T-helper 17 cell (primary cell): ENCODE measurements at places on chromosomes 5 and 9.

DNA sequence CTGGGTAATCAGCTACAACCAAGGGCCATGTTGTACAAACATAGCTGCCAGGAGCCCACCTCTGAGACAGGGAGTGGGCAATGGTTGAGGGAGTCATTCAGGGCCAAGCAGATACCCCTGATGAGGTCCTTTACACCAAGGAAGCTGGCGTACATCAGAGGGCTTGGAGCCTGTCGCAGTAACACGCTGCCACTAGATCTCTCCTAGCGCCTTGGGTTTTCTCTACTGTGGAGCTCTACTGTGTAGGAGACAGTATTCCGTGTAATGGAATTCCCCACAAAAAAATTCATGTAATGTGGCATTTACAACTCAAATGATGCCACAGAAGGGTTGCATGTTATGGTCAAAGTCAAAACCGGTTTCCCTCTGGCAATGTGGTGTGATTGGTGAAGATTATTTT is 41.4 kb upstream of the CRB2 start:
- no peak for DNase-seq

- DNase-seq, result no peak
These were observed 175.1 kb upstream of the DAB2 start for GRCh38 chr5:39599721-39600431.

DNA sequence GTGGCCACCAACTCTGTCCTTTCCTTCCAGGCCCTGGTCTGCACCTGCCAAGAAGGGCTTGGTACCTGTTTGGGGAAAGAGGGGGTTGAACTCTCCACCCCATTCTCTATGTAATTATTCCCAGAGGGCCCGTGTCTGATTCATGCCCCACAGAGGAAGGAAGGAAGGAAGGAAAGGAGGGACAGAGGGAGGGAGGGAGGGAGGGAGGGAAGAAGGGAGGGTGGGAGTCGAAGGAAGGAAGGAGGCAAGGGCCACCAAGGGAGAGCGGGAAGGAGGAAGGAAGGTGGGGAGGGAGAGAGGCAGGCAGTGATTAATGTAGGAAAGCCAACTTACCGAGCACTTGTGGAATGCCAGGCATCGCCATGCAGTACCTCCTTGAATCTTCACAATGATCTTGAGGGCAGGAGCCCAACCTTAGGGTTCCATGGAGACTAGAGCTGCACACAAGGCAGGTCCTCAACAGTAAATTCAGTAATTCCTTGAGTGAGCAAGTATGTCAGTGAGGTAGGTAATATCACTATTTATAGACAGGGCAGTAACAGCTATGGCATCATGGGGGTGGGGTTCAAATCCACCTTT is 75.8 kb downstream of the FGF18 start:
- no peak for DNase-seq

DNA sequence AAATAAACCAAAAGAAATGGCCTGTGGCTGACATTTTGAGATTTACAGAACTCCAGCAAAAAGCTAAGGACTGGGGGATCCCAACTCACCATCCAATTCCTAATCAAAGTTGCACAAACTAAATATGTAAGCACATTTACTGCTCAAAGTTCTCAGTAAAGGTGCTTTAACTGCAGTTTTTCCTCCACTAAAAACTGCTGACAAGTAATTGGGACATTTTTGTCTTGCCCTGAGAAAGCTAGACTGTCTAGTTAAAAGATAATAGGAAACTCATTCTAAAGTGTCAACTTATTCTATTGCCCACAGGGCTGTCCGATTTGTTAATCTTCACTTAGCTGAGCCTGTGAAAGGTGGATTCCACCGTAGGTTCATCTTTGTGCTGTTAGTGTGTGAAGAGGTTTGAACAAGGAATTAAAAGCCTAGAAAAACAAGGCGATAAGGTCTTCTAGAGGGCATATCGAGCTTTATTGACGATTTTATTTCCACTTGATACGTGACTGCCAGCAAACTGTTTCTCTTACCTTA is 1.0 kb downstream of the DOCK8 start:
- DNase-seq, result no peak

GRCh38 chr5:50439221-50439620 is 1.9 kb downstream of the EMB start:
- DNase-seq, result no peak

- no peak for DNase-seq
These were observed 89.0 kb upstream of the IRX2 start for GRCh38 chr5:2840372-2840915.

- DNase-seq, result no peak
These were observed 1192.0 kb downstream of the CDH12 start for GRCh38 chr5:21661184-21661583.

DNA sequence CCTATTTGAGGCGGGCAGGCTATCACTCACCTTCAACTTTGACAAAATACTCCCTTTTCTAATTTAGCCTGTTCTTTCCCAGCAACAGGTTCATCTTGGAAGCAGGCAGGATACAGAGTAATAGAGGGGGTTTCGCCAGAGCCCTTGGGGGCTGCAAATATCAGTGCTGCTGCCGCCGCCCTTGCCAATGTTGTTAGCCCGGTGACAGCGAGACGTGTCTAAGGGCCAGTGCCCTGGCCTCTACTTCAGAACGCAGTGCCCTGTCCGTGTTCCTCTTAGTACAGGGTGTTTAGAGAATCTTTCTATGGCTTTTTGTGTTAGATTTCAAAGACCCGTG is 703 bp downstream of the FAM120AOS start:
- no peak for DNase-seq

- no peak for DNase-seq
These were observed 3.5 kb downstream of the PRXL2C start for GRCh38 chr9:96651626-96652025.

DNA sequence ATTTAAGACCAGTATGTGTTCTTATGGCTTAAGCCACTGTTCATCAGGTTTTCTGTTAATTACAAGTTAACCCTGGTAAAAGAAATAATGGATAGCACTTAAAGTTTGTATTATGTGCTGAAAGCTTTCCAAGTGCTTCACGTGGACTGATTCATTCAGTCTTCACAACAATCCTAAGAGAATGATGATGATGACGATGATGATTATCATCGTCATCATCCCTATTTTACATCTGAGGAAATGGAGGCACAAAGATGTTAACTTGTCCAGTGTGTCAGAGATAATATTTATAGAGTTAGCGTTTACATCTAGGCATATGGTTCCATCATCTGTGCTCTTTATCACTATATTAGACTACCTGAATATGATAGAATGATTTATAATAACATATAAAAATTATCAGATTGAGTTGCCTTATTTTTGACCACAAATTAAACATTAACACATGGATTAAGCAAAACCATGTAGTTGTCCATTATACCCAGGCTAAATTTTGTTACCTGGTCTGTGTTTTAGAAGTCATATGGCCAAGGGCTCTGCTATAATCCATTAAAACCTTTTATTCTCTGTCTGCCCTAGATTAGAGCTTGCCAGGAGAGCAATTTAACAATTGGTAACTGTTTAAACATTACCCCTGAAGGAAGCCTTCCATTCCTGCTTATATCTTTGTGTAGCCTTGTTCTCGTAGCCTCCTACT is 102.3 kb upstream of the MAP3K1 start:
- DNase-seq, result no peak

GRCh38 chr5:44809956-44810420 is 1.2 kb downstream of the MRPS30 start:
- no peak for DNase-seq

DNA sequence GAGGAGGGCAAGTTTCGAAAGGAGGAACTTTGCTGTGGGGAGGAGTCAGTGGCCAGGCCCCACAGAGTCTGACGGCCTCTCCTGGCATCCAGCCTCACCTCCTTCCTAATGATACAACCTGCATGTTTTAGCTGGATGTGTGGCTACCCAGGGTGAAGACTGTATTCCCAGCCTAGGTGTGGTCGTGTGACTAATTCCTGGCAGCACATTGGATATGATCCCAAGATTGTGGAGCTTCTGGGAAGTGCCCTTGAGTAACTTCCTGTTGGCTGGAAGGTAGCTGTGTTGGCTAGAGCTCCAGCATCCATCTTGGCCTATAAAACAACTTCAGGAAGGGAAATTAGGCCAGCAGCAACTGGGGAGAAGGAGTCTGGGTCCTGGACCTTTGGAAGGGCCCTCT is 19.0 kb upstream of the LPCAT1 start:
- no peak for DNase-seq

DNA sequence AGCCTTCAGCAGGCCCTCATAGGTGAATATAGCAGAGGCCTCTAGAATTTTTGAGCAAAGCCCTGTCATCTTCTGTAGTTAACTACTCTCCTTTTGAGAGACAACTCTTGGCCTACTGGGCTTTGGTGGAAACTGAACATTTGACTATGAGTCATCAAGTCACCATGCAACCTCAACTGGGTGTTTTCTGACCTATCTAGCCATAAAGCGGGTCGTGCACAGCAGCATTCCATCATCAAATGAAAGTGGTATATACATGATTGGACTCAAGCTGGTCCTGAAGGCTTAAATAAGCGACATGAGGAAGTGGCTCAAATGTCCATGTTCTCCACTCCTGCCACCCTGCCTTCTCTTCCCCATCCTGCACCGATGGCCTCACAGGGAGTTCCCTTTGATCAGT is 1115.5 kb downstream of the TAF11L14 start:
- DNase-seq, result no peak

GRCh38 chr9:84748112-84748511 is 78.6 kb downstream of the NTRK2 start:
- no peak for DNase-seq

GRCh38 chr9:109780453-109781033 is 545 bp downstream of the PALM2AKAP2 start:
- no peak for DNase-seq

DNA sequence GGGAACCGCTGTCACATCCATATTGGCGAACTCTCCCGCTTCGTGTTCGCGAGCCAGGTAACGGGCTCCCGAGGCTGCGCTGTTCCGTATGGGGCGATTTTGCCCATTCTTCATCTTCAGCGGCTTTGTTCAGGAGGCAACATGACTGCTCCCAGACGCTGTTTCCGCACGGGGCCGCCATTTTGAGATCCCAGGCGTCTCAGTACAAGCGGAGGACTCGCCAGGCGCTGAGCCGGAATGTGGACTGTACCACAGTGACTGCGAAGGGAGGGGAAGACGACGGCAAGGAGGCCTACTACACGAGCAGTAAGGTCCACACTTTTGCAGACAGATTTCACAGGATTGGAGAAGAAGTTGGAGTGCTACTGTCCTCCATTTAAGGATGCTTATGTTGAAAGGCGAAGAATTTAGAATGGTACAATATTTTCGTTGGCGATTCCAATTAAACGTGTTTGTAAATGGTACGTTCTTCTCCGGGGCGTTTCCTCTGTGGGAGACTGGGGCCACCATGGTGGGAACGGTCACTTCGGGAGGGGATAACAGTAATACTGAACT is 41.6 kb upstream of the ZNF300 start:
- DNase-seq, result no peak

DNA sequence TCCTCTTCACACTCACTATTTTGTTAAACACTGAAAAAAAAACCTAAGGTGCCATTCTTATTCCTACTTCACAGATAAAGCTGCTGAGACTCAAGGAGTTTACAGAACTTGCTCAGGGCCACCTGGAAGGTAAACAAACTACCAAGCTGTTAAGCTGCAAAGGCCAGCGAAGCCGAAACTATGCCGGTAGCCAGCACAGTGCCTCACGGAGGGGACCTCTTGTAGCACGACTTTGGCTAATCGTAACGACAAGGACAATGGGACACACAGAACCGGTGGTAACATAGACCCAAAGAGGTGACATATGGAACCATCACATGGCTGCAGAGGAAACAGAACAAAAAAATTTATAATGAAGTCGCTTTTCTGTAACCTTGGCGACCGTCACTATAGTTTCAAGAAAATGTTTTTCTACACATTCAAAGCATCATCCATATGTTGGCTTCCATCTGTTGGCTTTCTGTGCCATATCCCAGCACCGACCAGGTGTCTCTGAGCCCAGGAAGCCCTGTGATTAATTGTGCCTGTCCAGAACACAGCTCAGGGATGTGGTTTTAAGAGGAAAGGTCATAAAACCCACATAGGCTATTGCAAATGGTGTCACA is 60.3 kb downstream of the S1PR3 start:
- no peak for DNase-seq

- DNase-seq, result no peak
These were observed 80.2 kb upstream of the LIFR start for GRCh38 chr5:38636626-38637025.

DNA sequence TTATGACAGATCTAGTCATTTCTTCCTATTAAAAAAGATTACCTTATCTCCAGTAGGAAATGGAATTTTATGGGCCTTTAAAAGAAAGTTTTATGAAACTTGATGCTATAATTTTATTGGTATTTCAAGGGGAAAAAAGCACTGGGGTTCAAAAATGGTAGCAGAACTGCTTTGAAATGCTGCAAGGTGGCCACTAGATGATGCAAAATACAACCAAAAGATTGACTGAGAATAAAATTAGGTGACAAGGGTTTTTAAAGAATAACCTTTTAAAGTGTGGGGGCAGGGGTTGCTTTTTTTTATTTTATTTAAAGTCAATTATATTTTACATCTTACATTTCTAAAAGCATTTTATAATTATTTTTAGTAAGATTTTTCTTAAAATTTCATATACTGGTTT is 61.7 kb downstream of the KLF9 start:
- no peak for DNase-seq

DNA sequence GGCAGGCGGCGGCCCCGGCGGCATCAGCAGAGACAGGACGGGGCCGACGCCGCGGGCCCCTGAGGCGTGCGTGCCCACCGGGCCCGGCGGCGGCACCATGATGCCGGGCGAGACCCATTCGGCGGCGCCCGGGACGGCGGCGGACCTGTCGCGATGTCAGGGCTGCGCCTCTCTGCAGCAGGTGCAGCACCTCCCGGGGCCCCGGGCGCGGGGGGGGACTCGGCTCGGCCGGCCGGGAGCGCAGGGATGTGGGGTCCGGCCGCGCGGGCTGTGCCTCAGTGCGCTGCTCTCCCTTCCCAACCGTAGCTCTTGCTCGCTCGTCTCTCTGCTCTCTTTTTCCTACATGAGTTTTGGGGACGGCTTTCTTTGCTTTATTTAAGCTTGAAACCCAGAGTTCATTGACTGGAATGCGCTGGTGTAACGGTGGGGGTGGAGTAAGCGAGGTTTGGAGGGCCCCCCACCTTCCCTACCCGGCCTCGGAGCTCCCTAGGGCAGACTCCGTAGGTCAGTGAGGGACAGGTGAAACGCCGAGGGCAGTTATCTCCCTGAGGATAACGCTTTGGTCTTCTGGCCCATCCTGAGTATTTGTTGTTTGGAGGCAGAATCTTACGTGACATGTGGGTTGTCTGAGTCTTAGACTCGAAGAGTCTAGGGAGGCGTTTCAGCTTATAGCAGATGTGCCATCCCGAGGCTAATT is 490 bp downstream of the ICE1 start:
- no peak for DNase-seq

DNA sequence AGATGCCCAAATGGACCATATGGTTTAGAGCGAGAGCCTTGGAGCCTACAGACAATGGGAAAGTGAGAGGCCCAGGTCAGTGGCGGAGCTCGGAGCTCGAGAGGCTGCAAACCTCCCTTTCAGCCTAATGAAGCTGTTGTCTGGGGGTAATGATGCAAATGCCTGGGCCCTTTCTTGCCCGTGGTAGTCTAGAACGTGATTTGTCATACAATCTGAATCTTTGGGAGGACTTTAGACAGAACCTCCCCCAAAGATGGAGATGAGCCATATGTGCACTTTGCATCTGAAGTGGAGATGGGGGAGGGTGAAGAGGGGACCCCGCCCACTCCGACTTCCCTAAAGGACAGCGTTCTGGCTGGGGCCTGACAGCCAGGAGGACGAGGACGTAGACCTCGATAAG is 10.3 kb upstream of the NEUROG1 start:
- DNase-seq, result no peak

- DNase-seq, result no peak
These were observed 10.5 kb upstream of the PSIP1 start for GRCh38 chr9:15521254-15521653.

GRCh38 chr5:72402959-72403628 is 82.9 kb downstream of the PTCD2 start:
- DNase-seq, result no peak

- no peak for DNase-seq
These were observed 145.9 kb upstream of the FST start for GRCh38 chr5:53334431-53334941.
